A375 (cell line): ENCODE measurements at places on chromosomes 2 and 18. TPM values are rescaled to one million over a fixed set of nuclear protein-coding genes. Genes with fewer than 3 reads are reported as not detected.

The RAB17 gene
- 16.2 and 20.9 TPM in 2 replicates for total RNA-seq

The SPP2 gene
- not detected in 2 replicates for total RNA-seq

The SETBP1 gene
- total RNA-seq, result 2.7 and 3.3 TPM in 2 replicates

The MARCHF4 gene
- 1.4 and 1.5 TPM in 2 replicates for total RNA-seq

The NABP1 gene
- total RNA-seq, result 12.5 and 12.7 TPM in 2 replicates

The EFEMP1 gene
- 44.5 and 46.9 TPM in 2 replicates for total RNA-seq

The ACMSD gene
- not detected in 2 replicates for total RNA-seq

The NEU2 gene
- total RNA-seq, result not detected in 2 replicates

The SCLY gene
- total RNA-seq, result 37.2 and 43.1 TPM in 2 replicates

The SCN7A gene
- 0.04 TPM in 1 of 2 replicates, not detected in the other for total RNA-seq

The PDE1A gene
- 0.11 TPM in 1 of 2 replicates, not detected in the other for total RNA-seq

The MOGAT1 gene
- total RNA-seq, result not detected in 2 replicates

The PSMA8 gene
- not detected in 2 replicates for total RNA-seq

The ABCG5 gene
- not detected in 2 replicates for total RNA-seq

The FBXO15 gene
- 0.96 and 1.8 TPM in 2 replicates for total RNA-seq

The NEU4 gene
- 0.34 TPM in 1 of 2 replicates, not detected in the other for total RNA-seq

The LYG2 gene
- total RNA-seq, result 0.72 TPM in 1 of 2 replicates, not detected in the other

The ANKRD62 gene
- total RNA-seq, result not detected in 2 replicates

The PIAS2 gene
- total RNA-seq, result 14.2 and 17.9 TPM in 2 replicates

The R3HDM1 gene
- total RNA-seq, result 8.5 and 8.9 TPM in 2 replicates

The TDRD15 gene
- not detected in 2 replicates for total RNA-seq

The VAPA gene
- 152 and 162 TPM in 2 replicates for total RNA-seq

The RIT2 gene
- total RNA-seq, result not detected in 2 replicates

The GPR155 gene
- 0.30 and 0.72 TPM in 2 replicates for total RNA-seq

The STON1 gene
- 1.3 and 1.7 TPM in 2 replicates for total RNA-seq

The TANC1 gene
- 17.0 and 18.6 TPM in 2 replicates for total RNA-seq

The HNMT gene
- total RNA-seq, result 24.3 and 24.7 TPM in 2 replicates

The RAMP1 gene
- total RNA-seq, result 96.5 and 109 TPM in 2 replicates

The DLX2 gene
- 4.0 and 4.9 TPM in 2 replicates for total RNA-seq

The FEV gene
- total RNA-seq, result not detected in 2 replicates

The MRO gene
- total RNA-seq, result 0.03 TPM in 1 of 2 replicates, not detected in the other
